CD4-positive, alpha-beta T cell treated with Interleukin-17A for 1 hour (primary cell): ENCODE measurements at places on chromosomes 4 and X.

DNA sequence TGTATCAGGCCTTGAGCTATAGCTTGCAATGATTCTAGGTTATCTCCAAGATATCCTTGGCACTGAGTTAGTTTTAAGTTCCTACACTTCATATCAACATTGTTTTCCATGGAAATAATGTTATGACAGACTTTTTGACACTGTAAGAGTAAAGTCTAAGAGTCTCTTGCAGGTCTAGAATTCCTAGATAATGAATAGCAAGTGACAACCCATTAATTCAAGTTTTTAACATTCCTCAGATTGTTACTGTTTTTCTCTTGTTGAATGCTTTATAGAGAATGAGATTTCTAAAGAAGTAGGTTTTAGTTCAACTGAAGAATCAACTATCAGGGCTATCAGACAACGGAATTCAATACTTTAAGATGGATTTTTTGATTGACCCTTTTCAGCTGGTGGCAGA, 276.1 kb downstream of the PPP3CA start:
- no peak for DNase-seq

DNA sequence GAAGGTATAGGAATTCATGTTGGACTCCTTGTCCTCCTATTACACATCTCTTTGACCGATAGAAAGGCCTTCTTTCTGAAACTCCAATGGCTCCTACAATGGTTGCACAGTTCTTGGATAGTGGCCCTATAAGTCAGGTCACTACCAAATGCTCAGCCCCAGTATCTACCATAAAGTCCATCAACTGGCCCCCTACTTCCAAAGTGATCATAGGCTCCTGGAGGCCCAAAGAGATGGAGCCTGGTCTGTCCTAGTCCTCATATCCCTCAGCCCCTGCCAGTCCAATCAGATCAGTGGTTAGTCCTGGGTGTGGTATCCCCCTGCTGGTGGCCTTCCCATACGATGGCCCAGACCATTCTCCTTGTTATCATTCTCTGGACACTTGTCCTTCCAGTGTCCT, 30.3 kb downstream of the SULT1E1 start:
- DNase-seq = no peak

DNA sequence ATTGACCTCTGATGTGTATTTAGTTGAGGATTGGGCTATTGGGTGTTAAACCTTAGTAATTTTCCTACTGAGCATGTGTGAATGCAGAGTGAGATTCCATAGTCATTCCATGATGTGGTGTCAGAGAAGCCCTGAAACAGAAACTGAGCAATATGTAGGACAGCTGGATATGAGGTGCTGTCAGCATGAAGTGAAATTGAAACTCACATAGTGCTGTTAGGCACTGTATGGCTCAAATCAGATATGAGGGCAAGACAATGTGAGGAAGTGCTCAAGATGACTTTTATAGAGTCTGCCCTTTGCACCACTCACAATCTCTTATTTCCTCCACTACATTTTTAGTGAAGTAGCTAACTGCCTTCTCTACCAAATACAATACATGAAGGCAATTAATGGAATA, 188.3 kb downstream of the SH3BGRL start:
- no peak for DNase-seq

DNA sequence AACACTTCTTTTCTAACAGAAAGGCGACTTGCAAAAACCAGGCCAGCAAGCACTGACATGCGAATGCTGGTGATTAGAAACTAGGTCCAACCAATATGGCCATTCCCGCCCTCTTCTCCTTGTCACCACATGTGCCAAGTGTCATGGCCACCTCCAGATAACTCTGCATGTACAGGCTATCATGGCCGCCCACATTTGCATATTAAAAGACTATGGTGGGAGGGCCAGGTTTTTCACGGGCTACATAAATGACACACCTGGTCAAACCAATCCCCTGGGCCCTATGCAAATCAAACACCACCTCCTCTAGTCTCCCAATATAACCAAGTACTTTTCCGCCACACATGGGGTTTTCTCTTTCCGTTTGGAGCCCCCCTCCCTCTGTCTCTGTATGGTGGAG, 40.1 kb downstream of the NUDT11 start:
- no peak for DNase-seq

- no peak for DNase-seq
Measured at GRCh38 chr4:78022517-78022916, 34.6 kb upstream of the FRAS1 start.

DNA sequence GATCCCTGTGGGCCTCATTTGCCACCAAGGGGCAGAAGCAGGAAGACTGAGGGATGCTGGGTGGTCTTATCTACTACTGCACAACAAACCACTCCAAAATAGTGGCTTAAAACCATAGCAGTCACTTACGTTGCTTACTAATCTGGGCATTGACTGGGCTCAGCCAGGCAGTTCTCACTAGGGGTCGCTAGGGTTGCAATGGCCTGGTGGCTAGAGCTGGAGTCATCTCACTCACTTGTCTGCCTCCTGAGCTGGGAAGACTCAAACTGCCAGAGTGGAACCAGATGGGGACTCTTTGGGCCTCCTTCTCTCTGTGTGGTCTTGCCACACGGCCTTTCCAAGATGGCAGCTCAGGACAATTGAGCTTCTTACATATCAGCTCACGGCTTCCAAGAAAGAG, 216.3 kb upstream of the BCOR start:
- DNase-seq = no peak

- no peak for DNase-seq
Measured at GRCh38 chrX:85930099-85930498, 117.3 kb downstream of the CHM start.

DNA sequence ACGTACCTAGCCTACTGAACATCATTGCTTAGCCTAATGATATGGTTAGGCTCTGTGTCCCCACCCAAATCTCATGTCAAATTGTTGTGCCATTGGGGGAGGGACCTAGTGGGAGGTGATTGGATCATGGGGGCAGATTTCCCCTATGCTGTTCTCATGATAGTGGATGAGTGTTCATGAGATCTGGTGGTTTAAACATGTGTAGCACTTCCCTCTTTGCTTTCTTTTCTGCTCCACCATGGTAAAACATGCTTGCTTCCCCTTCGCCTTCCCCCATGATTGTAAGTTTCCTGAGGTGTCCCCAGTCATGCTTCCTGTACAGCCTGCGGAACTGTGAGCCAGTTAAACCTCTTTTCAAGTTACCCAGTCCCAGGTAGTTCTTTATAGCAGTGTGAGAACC, 102.6 kb downstream of the RAPGEF2 start:
- DNase-seq = no peak

GRCh38 chr4:1177274-1178141, 5.1 kb upstream of the SPON2 start:
- DNase-seq = peak; percentile 70

GRCh38 chrX:119685225-119686066, 7.5 kb downstream of the SEPTIN6 start:
- DNase-seq = peak; percentile 78

GRCh38 chr4:122458625-122459024, 2.1 kb upstream of the IL2 start:
- peak; percentile 65 for DNase-seq

DNA sequence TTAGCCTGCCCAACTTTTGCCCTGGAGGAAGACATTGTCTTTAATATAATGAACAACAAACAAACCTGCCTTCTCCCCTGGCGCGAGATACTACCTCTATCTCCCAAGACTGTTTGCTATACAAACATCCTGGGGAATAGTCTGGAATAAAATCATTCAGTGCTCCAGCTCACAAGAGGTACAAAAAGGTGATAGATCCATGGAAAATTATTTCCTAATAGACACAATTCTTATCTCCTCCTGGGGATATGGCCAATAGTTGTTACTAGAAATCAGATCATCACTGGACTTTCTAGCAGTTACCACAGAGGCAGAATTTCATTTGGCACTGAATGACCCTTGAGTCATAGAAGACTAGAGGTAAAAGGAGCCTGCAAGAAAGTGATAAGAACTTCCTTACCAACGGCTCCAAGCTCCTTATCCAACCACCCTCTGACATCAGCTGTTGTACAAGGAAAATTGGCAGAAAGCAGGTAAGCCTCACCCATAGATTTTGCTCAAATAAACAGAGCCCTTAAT, 38.1 kb downstream of the MID1 start:
- DNase-seq = no peak

GRCh38 chr4:137468836-137469235, 63.5 kb downstream of the PCDH18 start:
- DNase-seq = no peak

DNA sequence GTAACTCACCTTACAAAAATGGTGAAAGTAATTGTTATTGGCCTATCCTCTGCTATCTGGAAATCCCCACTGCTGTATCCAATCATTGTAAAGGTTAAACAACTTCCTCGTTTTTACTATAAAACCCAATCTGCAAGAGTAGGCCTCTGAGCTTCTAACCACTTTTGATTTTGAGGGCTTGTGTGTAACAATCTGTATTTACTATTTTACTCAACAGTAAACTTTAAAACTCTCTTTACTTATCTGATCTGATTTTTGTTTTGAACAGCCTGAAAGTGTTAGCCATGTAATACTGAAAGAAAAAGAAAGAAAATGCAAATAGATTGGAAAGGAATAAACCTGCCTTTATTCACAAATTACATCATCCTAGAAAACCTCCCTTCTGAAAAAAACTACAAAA, 63.1 kb downstream of the SLC10A7 start:
- peak; percentile 68 for DNase-seq

DNA sequence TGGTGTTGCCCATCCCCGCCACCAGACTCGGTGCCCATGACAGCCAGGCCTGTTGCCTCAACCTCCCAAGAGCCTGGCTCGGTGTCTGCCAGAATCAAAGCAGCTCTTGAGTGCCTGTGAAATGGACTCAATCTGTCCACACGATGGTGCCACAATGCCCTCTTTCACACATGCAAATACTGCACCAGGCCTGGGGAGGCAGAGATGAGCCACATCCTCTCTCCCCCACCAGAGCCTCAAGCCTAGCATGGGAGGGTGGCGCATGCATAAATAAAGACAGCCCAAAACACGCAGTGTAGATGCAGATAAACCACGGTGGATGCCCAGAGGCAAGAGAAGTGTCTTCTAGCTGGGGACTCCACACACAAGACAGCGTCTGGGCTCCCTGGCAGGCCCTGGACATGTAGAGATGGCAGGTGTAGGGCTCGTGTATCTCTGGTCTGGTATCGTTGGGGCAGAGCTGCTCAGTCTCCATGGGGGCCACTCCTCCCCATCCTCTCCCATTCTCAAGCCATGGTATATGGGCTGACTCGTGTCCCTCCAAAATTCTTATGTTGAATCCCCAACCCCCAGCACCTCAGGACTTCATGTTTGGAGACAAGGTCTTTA, 65.6 kb downstream of the JAKMIP1 start:
- DNase-seq = peak; percentile 77

DNA sequence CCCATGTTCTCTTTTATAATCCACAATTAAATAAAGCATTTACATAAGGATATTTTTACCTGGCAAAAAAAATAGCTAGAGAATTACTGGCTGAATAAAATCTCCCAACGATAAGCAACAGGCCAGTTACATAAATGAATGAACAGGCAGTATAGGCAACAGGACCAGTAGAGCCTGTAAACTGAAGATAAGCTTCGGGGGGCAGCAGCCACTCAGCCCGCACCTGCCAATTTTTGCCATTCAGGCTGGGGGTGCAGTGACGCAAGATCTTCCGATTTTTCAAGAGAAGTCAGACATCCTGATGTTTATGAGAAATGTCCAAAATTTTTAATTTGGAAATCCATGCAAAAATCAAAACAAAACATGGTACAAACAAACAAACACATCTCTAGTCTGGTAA, 49.0 kb upstream of the CDKN2AIP start:
- no peak for DNase-seq

DNA sequence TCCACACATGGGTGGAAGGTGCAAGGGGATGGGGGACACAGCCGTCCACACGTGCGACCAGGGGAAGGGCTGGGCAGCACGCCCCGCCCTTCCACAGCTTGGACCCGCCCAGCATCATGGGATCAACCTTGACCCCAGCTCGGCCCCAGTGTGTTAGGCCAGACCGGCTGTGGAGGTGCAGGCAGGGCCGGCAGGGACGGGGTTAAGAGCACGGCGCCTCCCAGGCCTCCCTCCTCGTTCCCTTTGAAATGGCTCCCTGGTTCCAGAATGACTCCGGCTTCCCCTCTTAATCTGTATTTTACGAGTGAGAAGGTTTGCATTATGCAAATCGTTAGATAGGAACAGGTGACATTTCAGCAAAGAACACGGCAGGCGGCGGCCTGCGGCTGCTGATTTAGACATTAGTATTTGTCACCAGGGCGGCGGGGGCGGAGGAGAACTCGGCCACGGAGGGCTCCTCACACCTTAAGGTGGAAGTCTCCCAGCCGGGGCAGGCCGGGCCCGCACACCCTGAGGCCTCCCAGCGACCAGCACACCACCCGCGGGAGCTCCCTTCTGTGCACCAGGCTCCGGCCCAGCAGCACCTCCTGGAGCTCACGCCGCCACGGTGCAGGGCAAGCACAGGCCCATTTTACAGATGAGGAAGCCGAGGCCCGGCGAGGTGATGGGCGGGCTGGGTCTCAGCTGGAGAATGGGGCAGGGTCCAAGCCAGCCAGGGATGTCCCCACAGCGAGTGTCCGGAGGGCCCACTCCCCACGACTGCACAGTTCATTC, 116.1 kb downstream of the FAM53A start:
- DNase-seq = no peak

DNA sequence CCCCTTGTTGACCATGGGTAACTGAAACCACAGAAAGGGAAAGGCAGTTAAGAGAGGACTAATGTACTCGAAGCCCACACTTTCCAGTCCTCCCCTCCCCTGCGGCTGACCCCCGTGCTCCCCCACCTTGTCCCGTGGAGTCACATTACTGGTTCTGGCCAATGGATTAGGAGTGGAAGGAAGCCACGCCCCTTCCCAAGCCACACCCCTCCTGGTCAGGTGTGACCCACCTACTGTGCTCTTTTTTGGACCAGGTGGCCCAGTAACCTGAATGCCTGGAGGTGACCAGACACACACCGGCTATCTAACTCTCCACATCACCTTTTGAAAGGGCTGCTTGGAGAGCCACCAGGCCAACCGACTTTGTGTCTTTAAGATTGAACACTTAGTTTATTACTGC, 109.3 kb upstream of the MSX1 start:
- no peak for DNase-seq

DNA sequence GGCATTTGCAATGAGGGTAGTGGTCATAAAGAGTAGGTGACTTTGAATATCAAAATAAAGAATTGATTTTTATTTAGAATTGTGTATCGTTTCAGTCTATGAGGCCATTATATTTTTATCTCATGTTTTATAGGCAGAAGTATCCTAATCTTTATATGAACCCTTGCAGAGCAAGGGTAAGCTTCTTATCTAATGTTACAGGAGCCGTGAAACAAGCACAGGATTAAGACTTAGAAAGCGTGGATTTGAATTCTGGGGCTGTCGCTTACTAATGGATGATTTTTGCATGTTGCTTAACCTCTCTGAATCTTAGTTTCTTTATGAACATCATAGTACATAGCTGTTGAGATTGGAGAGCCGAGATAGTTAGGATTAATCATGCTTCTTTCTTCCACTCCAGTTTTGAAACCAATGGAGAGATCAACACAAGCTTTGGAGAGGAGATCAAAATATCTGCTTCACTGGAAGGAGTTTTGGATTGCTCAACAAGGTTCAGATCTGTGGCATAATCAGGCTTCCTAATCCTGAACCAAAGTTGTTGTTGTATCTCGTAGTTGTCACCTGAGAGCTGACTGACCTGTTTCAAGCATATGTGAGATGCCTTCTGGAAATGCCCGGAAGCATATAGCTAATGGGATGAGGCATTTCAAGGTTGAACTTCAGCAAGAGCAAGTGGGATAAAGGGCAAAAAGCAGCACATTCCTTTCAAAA, 166.9 kb upstream of the GK2 start:
- DNase-seq = no peak

- DNase-seq = no peak
Measured at GRCh38 chr4:48602222-48602621, 112.2 kb downstream of the ZAR1 start.
